Common myeloid progenitor, CD34-positive (primary cell): ENCODE measurements at places on chromosomes 6 and 20.

- no peak for DNase-seq
Measured at GRCh38 chr6:11434565-11435326, 102.8 kb upstream of the TMEM170B start.

DNA sequence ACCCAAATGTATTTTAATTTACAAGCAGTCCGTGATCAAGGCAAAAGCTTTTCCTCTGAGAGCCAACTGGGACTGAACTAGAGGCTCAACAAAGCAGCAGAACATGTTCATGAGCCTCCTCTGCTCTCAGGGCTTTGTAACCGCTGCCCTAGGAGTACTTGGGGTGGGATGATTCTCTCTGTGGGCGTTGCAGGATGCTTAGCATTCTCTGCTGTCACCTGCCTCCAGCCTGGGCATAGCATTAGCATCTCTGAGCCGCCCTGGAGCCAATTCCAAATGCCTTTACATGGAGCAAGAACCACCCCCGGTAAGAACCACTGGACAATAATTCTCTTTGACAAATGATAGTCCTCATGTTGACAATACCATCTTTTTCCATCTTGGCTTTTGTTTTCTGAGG, 237.6 kb upstream of the CDH4 start:
- DNase-seq, result no peak

DNA sequence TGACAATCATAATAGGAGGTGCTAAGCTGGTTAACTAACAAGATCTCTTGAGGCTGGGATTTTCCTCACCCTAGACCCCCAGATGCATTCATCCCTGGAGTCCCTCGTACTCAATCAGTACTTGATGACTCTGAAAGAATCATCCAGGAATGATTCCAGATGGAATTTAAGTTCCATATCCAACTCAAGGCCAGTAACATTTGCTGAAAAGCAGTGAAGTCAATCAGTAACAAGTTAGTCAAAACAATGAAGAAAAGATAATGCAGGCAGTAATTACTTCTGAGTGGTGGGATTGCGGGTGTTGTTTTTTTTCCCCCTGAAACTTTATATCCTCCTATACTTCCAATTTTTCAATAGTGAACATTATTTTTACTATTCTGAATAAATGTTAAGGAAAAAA, 18.6 kb downstream of the GMDS start:
- DNase-seq, result no peak

- DNase-seq, result peak; percentile 75
Measured at GRCh38 chr6:160455541-160456213, 107.5 kb downstream of the SLC22A3 start.

GRCh38 chr6:111564482-111564945, 41.2 kb downstream of the TRAF3IP2 start:
- DNase-seq, result no peak
